ENCODE measurements at places on chromosomes 5 and 9.
A peak's percentile ranks its signal among the peaks of the same experiment; 100 is the strongest.

GRCh38 chr5:139387611-139388197 is 2.0 kb downstream of the MZB1 start:
- DNase-seq: no peak

DNA sequence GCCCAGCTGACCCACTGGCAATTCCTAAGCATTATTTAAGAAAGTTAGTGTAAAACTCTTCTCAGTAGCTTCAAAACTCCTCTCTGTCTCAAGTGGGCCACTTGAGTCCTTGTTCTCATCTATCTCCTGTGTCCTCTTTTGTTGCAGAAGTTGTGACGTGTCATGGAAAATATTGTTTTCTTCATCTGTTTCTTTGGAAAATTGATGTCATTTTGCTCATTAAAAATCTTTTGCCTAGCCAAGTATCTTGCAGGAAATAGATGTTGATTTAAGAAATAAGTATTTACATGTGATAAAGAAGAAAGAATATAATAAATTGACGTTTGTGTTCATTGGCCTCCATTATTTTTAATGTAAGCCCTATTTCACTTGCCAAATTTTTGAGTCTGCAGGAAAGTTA is 1158.4 kb upstream of the SEMA6A start:
- DNase-seq: no peak

DNA sequence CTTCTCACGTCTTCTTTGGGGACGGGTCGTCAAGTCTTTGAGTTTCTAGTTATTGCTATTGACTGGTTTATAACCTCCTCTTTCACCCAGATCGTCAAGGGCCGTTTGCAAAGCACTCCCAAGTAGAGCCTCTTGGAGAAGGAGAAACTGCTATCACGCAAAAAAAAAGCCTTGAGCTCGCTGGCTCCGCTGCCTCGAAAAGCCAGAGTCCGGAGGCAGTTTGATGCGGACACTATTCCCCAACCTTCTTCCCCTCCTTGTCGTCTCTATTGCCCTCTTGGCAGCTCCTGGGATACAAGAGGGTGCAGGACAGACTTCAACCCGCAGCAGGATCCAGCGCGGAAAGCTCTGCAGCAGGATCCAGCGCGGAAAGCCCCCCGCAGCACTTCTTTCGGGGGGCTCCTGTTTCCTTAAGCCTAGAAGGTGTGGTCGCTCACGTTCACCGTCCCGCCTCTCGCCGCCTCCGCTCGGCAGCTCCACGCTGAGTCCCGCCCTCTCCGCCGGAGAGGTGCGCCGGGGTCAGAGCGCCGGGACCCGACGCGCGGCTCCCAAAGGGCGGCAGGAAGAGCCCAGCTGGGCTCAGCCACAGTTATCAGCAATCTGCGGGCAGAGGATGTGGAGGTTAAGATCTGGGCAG is at the start of gene PCDHAC1:
Gene PCDHAC1, plus strand, starts transcription at position 494 of the 637 bp plus-strand sequence. CDS start 594 bp downstream, outside the sequence.
- no peak for DNase-seq

DNA sequence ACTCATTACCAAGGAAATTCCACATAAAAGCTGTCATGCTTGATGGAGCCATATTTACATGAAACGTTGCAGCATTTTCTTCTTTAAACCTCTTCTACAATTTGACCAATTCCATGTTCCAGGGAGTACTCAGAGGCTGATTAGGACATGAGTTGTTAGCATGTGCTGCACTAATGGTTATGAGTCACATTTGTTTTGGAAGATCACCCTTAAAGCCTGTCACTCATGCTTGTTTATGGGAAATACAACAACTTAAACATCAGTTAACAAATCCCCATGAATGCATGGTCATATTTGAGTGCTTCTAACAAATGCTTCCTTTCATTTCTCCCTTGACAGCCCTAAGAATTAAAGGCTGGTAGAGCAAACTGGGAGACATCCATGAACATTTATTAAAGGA is 156.1 kb downstream of the GHR start:
- DNase-seq: peak; percentile 17

GRCh38 chr9:14889451-14889850 is 20.8 kb downstream of the FREM1 start:
- DNase-seq: no peak

DNA sequence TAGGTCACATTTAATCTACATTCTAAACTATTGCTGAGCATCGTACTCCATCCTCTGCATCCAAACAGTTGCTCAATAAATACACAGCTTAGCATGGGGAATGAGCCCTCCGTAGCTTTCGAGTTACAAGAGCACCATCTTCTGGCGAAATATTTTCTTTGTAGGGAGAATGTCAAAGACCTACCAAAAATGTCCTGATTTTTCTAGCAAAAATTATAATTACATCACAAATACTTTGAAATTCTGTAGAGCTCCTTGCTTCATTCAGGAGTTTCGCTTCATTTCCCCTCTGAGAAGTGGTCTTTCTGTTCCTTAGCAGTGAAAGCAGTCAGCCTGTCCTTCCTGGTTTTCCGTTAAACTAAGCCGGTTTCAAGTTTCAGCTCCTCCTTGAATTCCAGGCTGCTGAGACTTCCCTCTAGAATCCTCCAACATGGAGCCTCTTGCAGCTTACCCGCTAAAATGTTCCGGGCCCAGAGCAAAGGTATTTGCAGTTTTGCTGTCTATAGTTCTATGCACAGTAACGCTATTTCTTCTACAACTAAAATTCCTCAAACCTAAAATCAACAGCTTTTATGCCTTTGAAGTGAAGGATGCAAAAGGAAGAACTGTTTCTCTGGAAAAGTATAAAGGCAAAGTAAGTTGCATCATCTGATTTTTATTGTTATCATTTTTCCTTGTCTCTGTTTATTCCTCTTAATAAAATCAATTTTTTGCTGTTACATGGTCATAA is at the start of gene GPX8:
Gene GPX8, plus strand, starts transcription at position 409 of the 730 bp plus-strand sequence. Its CDS starts 22 bp downstream, at position 431.
- peak; percentile 79 for DNase-seq

GRCh38 chr5:50715001-50715400 is 48.6 kb downstream of the PARP8 start:
- DNase-seq: no peak

- peak; percentile 90 for DNase-seq
Observed at GRCh38 chr9:81787747-81788632, 98.6 kb upstream of the TLE1 start.

DNA sequence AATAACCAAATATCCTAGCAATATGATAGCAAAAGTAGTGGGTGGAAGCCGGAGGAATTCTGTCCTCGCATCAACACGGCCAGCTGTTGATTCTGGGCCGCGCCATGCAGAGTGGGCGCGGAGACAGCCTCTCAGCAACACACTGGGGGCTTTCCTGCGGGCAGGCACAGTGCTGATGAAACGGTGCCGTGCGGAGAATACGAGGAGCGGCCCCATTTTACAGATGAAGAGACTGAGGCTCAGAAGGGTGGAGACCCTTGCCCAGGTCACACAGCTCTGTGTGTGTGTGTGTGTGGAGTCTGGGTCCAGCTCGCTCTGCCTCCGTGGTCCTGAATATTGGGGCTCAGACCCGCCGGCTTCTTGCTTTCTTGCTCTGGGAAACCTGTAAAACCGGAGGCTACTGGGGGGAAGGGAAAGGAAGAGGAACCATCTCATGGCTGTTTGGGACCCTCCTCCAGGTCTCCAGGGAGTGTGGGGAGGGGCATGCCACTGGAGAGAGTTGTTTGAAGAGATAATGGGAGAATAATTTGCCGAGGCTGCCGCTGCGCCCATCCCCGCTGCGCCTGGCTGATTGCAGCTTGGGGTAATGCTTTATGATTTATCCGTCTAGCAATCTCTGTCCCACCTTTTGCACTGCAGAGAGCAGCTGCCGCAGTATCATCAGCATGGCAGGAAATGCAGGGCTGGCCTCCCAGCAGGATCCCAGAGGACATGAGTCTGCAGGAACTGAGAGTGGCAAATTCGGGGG is 36.6 kb downstream of the NCS1 start:
- no peak for DNase-seq

DNA sequence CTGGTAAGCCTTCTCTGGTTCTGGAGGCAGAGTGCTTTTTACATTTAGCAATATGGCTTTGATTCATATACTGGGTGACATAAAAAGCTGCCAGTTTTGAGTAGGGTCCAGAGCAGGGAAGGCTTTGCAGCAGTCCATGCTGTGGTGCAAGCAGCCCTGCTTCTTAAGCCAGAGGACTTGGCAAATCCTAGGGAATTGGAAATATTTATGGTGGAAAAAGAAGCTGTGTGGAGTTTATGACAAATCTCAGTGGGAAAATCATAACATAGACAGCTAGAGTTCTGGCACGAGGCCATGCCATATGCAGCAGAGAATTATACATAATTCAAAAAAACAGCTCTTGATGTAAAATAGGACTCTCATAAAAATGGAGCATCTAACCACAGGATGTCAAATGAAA is 536.4 kb downstream of the RASEF start:
- DNase-seq: no peak

DNA sequence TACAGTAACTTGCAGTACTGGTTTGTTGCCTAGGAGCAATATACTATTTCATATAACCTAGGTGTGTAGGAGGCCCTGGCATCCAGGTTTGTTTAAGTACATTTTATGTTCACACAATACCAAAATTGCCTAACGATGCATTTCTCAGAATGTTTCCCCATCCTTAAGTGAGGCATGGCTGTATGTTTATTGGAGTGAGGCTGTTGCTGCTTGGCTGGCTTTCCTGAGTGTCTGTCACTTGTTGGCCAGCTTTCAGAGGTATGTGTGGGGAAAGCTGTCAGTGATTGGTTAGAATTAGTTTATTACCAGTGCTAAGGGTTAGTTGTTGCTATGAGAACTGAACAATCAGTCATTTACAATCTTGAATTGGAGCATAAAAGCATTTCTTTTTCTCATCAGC is 154.1 kb upstream of the CDH12 start:
- no peak for DNase-seq

DNA sequence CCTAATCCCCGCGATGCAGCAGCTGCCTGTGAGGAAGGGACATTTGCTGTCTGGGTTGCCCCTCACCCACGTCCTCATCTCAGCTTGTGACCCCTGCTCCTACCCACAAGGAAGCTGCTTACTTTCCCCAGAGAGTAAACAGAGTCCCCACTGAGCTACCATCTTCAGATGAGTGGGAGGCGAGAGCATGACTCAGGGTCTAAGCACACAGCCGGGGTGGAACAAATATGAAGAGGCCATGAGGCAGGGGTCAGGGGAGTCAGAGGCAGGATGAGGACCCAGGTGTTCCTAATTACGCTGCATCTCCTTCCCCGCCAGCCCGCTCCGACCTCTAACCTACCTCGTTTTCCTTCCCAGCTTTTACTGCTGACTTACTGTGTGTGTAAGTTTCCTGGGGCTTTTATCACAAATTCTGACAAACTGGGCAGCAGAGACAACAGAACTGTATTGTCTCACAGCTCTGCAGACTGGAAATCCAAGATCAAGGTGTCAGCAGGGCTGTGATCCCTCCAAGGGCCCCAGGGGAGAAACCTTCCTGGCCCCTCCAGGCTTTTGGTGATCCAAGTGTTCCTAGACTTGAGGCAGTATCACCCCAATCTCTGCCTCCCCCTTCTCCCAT is 94.0 kb upstream of the DNAH5 start:
- no peak for DNase-seq

GRCh38 chr5:109868737-109869136 is 179.0 kb downstream of the MAN2A1 start:
- DNase-seq: no peak

DNA sequence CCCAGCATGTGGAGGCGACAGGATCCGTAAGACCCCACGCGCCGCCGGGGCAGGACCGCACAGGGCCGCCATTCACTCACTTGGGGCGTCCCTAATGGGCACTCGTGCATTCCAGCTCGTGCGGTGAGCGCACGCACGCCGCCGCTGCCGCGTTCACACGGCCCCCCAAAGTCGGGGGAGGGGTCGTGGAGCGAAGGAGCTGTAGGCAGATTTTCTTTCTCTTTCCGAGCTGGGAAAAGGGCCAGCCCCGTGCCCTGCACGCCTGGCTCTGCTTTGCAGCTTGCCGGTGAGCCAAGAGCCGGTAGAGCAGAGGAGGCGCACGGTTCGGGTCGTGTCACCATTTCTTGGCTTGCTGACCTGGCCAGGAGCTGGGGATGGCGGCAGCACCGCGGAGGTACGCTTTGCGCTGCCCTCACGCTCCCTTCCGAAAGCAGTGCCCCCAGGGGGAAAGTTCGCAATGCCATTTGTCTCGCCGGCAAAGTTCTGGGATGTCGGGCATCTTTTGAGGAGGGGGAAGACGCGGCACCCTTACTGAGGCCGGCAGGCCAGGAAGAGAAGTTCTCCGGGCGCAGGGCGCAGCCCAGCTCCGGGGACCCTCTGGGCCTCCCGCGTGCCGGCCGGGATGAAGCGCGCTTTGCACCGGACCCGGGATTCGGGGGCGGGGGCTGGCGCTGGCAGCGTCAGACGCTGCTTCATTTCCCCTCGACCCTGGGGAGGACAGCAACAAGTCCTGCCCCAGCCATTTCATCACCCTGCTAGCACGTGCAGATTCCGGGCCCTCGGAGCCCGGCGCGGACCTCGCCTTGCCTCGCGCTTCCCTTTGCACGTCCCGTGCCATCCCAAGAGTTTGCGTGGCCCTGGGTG is 898 bp downstream of the STC2 start:
- DNase-seq: no peak

DNA sequence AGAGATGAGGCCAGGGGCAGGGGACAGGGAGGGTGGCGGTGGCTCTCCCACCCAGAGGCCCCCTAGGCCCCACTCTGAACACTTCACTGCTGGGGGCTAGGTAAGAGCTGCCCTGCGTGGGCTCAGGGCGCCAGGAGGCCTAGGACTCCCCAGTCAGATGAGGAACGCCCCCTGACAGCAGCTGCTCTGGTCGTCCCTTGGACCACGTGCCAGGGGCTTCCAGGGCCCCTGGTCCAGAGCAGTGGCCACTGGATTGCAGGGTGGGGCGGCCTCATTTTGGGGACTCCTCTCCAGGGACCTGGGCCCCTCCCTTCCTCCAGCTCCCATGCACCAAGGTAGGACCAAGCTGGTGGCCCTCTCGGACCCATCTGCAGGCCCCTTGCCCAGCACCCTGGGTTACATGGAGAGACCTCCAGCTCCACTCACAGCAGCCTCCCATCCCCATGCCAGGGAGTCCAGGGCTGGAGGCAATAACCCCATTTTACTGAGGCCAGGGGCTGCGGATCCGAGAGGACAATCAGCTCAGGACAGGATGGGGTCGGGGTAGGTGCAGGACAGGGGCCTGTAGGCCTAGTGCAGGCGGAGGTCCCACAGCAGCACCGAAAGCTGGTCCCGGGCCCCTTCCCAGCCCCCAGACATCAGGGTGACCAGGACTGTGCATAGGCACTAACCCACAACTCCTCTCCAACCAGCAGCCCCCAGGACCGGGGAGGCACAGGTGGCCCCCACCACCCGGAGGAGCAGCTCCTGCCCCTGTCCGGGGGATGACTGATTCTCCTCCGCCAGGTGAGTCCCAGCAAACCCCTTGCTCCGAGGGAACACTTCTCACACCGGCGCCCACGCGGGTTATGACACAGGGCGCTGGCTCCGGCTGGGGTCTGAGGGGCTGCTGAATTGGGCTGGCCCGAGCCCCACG is 1.5 kb downstream of the EGFL7 start:
- no peak for DNase-seq

DNA sequence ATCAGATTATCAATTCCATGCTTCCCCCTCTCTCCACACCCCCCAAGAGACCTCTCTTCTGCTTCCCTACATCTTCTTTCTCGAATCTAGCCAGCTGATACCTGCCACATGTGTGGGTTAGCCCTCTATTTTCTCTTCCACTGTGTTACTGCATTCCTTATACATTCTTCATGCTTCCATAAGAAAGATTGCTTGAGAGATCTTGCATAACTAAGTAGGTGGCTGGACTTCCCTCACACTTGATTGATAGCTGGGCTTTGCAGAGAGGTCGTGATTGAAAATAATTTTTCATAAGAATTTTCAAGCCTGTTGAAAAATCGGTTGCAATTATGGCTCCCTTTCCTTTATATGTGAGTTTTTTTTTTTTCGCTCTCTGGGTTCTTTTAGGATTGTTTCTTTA is 33.0 kb upstream of the PANK3 start:
- DNase-seq: no peak

- no peak for DNase-seq
Observed at GRCh38 chr5:39164016-39164415, 55.3 kb downstream of the FYB1 start.

Measured in stromal cell of bone marrow (primary cell).